ENCODE measurements at places on chromosomes 4 and X. TPM values are rescaled to one million over a fixed set of nuclear protein-coding genes. Genes with fewer than 3 reads are reported as not detected.

The SMPX gene
- total RNA-seq: not detected

The CRMP1 gene
- 0.24 TPM for total RNA-seq

The RAB39B gene
- under 0.01 TPM for total RNA-seq

The VEGFD gene
- not detected for total RNA-seq

The GPR34 gene
- not detected for total RNA-seq

All from tracheal epithelial cell (primary cell).